ENCODE measurements at places on chromosomes 6 and 20. TPM values are rescaled to one million over a fixed set of nuclear protein-coding genes. Genes with fewer than 3 reads are reported as not detected.
A peak's percentile ranks its signal among the peaks of the same experiment; 100 is the strongest.

DNA sequence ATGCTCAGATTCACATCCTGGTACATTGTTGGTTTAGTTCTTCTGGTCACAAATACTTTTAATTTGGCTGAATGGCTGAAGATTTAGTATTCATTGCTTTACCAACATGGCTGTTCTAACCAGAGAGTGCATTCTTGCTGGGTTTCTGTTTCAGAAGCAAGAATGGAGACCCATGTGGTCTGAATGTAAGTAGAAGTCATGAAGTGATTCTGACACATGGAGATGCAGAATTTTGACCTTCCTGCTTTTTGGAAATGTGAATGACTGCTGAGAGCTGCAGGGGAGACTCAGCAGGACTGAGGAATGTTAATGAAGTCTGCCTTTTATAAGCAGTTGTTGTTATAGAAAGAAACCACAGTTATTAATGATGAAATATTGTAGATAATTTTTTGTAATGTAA, 576.1 kb upstream of the MARCKS start:
- DNase-seq, result no peak

DNA sequence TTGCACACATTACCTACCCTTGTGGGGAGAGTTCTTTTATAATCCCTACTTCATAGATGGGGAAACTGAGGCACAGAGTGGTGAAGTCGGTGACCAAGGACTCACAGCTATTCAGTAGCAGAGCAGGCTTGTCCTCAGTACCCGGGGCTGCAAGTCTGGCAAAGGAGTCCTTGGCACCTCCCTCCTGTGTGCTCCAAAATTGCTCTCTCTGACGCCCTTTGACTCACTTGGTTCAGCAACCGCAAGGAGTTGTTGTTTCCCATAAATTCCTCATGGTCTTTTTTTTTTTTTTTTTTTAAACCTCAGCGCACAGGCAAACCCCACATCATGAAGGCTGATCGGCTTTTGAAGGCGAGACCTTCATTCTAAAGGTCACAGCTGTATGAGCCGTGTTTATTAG, 143.2 kb downstream of the CEBPB start:
- DNase-seq, result no peak

SLC22A7 gene
- not detected for total RNA-seq

DNA sequence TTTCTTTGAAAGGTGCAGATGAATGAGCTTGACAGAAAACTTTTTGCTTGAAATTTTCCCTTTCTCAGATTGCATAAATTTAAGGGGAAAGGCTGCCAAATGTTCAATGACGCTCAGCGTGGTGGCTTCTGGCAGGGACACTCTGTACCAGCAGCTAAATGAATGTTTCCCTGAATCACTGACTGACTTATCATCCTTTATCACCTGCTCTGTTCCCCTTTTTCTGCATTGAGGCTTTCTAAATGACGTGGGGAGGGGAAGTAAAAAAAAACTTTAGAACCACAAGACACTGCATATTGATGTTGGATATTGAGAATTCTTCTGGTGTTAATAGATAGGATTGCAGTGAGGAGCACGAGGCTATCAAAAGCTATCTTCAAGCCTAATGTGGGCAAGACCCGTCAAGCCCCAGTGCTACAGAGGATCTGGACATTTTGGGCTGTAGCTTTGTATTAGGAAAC, 46.9 kb upstream of the ENPP5 start:
- no peak for DNase-seq

DNA sequence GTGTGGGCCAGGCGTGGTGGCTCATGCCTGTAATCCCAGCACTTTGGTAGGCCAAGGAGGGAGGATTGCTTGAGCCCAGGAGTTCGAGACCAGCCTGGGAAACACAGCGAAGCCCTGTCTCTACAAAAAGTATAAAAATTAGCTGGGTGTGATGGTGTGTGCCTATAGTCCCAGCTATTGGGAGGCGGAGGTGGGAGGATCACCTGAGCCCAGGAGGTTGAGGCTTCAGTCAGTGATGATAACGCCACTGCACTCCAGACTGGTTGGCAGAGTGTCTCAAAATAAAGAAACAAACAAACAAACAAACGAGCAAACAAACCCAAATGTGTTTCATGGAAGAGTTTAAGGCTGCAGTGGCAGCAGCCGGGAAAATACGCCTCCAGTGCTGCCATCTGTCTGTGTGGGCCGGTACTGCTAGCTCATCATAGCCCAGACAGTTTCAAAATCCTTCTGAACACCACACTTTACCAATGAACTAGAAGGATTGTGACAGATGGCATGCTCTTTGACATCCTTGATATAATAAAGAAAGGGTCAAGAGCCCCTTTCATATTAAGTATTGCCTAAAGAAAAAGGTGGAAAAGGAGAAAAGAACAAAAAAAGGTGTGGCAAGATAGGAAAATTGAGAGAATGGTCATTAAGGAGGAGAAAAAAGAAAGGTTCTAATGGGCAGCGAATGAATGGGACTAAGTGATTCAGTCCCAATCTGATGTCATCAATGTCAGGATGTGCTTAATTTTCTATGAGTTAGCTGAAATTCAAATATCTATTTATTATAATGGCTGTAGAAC, 298.6 kb downstream of the SYNE1 start:
- peak; percentile 75 for DNase-seq

Measured in H1 (cell line).